ENCODE measurements at places on chromosomes 16 and 17. TPM values are rescaled to one million over a fixed set of nuclear protein-coding genes. Genes with fewer than 3 reads are reported as not detected.

The ATP2A1 gene
- not detected for polyA plus RNA-seq

The TBX21 gene
- polyA plus RNA-seq, result 0.42 TPM

The KRT222 gene
- not detected for polyA plus RNA-seq

The SLC38A7 gene
- 4.2 TPM for polyA plus RNA-seq

The CIBAR2 gene
- polyA plus RNA-seq, result not detected

The PRAC1 gene
- not detected for polyA plus RNA-seq

The PSMC3IP gene
- polyA plus RNA-seq, result 1.1 TPM

The ZACN gene
- polyA plus RNA-seq, result 1.9 TPM

The CD300H gene
- not detected for polyA plus RNA-seq

The TSPAN10 gene
- polyA plus RNA-seq, result 1.6 TPM

The BAIAP3 gene
- 0.06 TPM for polyA plus RNA-seq

The C16orf86 gene
- 5.1 TPM for polyA plus RNA-seq

The TMEM238L gene
- not detected for polyA plus RNA-seq

The OR1F1 gene
- not detected for polyA plus RNA-seq

The ZFP3 gene
- 1.6 TPM for polyA plus RNA-seq

The WRAP53 gene
- polyA plus RNA-seq, result 10.5 TPM

The PPM1E gene
- polyA plus RNA-seq, result 0.05 TPM

The DHX38 gene
- 25.9 TPM for polyA plus RNA-seq

The KLHL10 gene
- not detected for polyA plus RNA-seq

The TRAPPC2L gene
- polyA plus RNA-seq, result 82.1 TPM

The IL17C gene
- 0.16 TPM for polyA plus RNA-seq

The KRT20 gene
- polyA plus RNA-seq, result not detected

The MT3 gene
- 19.2 TPM for polyA plus RNA-seq

The KREMEN2 gene
- polyA plus RNA-seq, result not detected

The C16orf74 gene
- 19.1 TPM for polyA plus RNA-seq

The SLC35G6 gene
- polyA plus RNA-seq, result not detected

The EVI2A gene
- 44.3 TPM for polyA plus RNA-seq

The HOXB4 gene
- 0.06 TPM for polyA plus RNA-seq

The CACNG5 gene
- polyA plus RNA-seq, result not detected
